ENCODE measurements at places on chromosomes 12 and 14.

GRCh38 chr12:102439426-102440405 lies 40.6 kb downstream of the IGF1 start:
- no peak for DNase-seq

DNA sequence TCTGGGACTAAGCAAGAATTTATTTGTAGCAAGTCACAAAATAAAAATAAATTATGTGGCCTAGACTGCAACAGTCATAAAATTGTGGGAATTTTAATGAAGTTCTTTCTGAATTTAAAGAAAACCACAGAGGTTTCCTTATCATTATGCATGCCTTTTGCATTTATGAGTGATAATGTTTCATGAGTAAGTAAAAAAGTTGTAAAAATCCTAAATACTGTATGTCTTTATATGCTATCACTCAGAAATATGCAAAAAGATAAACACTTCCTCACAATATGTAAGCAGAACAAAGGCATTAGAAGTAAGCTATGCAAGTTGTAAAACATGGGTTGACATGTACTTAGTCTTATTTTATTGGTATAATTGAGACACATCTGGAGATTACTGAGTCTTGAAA lies 239.4 kb upstream of the PDE3A start:
- DNase-seq: no peak

GRCh38 chr12:51814311-51815088 lies 34.0 kb downstream of the FIGNL2 start:
- DNase-seq: peak; percentile 70

- peak; percentile 66 for DNase-seq
Measured at GRCh38 chr12:54300732-54301427, at the start of gene NFE2. Gene NFE2, minus strand, starts transcription at chr12:54301015. Its CDS starts 5,767 bp downstream, at chr12:54295248.

- no peak for DNase-seq
Measured at GRCh38 chr14:99568567-99569560, 35.1 kb downstream of the CCDC85C start.

- DNase-seq: no peak
Measured at GRCh38 chr12:88546226-88546625, 34.0 kb downstream of the KITLG start.

DNA sequence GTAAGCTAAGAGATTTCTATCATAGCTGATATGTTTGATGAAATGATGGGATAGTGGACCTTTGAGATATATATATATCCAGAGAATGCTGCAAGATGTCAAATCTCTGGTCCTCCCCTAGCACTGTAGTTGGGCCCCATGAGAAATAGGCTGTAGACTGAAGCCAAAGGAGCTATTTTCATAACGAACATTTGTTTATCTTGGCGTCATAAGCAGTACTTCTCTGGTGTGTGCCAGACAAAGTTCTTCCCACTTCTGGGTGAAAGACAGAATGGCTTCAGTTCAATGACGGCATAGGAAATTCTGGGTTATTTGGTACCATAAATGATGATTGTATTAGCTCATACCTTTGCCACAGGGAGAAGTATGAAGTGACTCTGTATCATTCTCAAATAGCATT lies 534.3 kb downstream of the SOX5 start:
- no peak for DNase-seq

GRCh38 chr12:121712190-121712460 lies 427 bp upstream of the TMEM120B start:
- no peak for DNase-seq

- DNase-seq: no peak
Measured at GRCh38 chr12:122206111-122206881, 2.8 kb downstream of the B3GNT4 start.

DNA sequence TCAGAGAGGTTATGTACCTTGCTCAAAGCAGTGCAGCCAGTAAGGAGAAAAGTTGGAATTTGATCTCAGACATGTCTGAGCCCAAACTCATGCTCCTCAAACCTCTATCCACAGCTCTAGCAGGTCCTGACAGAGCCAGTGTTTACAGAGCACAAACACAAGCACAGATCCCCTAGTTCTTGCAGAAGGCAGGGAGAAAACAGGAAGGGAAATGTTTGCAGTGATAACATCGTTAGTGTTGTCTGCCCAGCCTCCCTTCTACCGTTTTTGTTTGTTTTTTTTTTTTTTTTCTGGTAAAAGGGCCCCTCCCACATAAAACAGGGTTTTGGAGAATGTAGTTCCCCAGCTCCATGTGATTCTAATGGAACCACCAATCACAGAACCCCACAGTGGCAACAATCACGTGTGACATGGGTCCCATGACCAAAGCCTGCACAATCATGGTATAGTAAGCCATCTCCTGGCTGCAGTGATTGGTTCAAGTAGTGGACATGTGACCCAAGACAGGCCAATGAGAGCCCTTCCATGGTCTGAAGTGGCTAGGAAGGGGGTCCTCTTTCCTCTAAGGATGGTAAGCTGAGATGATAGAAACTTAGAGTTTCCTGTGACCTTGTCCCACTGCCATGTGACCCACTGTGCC lies 513.4 kb downstream of the MED13L start:
- no peak for DNase-seq

DNA sequence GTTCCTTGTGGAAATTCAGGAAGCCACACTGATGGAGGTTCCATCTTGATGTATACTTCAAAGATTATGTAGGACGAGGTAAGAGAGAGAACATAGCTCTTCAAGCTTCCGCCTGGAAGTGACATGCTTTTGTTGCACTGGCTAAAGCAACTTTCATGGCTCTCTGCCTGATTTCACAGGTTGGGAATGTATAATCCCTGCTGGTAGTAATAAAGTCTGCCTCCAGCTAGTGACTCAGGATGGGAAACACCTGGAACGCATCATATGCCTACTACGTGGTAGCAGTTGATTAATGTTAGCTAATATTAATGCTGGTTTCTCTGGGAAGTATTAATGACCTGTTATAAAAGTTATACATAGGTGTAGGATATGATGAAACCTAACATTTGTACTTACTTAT lies 71.1 kb downstream of the PELI2 start:
- no peak for DNase-seq

DNA sequence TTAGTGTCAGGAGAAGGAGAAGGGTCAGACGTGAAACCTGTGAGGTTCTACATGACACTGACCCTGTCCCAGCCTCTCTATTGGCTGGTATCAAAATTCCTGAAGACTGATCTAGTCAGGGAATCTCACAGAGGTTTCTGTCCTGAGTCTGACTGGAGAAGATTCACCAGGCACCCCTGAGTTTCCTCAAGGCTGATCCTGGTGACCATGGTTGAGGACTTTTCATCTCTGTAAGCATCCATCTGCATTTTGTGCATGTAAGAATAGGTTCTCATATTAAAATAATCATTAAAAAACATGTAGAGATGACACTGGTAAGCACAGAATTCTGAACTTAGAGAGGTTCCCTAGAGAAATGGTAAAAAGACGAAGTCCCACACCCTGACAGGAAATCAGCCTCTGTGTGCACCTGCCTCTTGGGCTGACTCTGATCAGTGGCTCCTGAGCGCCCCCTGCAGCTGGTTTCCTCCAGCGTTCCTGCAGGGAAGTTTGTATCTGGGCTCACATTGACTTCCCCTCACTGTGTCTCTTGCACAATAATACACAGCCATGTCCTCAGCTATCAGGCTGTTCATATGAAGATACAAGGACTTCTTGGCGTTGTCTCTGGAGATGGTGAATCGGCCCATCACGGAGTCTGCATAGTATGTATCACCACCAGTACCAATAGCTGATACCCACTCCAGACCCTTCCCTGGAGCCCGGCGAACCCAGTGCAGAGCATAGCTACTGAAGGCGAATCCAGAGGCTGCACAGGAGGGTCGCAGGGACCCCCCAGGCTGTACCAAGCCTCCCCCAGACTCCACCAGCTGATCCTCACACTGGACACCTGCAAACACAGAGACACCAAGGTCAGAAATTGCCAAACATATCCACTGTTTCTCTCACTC lies 991.9 kb downstream of the TMEM121 start:
- no peak for DNase-seq

GRCh38 chr12:57775563-57776246 lies 3.3 kb downstream of the EEF1AKMT3 start:
- DNase-seq: no peak

DNA sequence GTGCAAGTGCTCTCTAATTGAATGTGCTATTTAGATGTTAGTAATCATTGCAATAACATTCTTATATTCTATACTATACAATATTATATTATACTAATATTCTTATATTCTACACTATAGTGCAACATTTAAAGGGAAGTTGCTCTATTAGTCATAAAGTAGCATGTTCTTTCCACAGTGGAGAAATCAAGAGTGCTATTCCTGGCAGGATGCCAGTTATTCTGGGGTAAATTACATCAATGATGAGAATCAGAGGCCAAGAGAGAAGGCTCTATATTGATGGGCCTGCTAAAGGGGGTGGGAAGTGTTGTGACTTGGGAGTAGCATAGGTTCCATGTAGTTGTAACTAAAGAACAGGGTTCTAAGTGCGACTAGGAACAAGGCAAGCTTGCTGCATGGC lies 121.5 kb downstream of the SLC15A5 start:
- DNase-seq: no peak

DNA sequence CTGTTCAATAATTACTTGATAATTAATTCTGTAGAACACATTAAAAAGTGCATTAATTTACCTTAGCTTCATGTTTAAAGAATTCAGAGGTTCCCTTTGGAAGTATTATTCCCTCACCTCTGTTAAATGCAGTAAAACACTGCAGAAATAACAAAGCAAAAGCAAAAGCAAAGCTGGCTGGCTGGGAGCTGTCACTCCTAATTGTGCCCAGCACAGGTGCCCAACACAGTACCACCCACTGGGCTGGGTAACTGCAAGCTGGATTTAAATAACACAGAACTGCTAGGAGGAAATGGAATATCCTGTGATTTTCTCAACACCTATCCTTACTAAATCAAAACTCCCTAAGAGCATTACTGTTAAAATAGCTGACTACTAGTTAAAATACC lies 72.6 kb downstream of the SLC2A13 start:
- no peak for DNase-seq

- no peak for DNase-seq
Measured at GRCh38 chr14:100155756-100156616, 3.5 kb downstream of the DEGS2 start.

GRCh38 chr14:95544588-95544987 lies 9.7 kb downstream of the GLRX5 start:
- no peak for DNase-seq

Data from neuronal stem cell (in vitro differentiated cells).